Activated T-helper 1 cell treated with Interleukin-2 at 50 U/mL for 16 hours (primary cell): ENCODE measurements at places on chromosomes 7 and 10.

DNA sequence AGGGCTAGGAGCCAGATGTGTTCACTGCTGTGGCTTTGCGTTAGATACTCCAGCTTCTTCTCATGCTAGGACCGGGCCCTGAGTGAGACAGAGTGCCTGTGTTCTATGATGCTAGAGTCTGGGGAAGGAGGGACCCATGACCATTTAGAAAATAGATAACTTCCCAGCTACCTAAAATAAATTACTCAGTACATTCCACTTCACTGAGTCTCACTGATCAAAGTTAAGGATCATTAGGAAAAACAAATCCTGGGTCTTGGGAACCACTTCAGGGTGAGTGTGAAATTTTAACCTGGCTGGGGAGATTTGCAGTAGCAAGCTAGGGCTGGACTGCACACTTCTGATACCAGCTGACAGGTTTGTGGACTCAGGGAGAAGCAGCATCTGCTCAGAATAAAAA is 138.1 kb downstream of the EMX2 start:
- DNase-seq = no peak

DNA sequence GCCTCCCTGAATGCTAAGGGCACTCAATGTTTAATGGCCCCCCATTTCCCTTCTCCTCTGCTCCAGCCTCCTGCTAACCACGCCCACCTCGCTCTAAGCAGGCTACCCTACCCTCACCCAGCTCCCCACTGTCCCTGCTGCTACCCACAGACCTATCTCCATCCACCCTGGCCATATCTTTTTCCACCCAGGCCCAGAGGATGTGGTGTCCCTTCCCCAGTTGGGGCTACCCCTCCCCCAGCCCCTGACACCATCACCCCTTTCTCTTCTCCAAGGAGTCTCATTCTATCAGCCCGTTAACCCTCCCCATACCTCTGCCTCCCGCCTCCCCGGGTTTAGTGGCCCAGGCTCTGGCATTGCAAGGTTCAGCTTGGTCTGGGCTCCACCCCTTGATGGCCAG is 28.9 kb upstream of the PPIF start:
- no peak for DNase-seq

- DNase-seq = no peak
Observed at GRCh38 chr10:38157270-38157685, 63.1 kb downstream of the ZNF37A start.

DNA sequence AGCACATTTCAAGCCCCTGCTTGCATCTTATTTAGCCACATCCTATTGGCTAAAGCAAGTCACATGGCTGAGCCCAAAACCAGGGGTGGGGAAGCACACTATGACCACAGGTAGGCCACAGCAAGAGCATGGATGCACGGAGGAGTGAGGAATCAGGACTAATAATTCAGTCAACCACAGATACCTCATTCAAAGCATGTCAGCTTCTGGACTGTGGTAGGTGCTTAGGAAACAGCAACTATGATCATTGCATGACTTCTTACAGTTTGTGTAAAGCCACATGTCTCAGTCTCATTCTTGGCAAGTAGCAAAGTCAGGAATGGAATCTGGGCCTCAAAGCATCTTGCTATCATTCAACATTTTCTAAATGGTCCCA is 79.0 kb upstream of the EMX2 start:
- no peak for DNase-seq

DNA sequence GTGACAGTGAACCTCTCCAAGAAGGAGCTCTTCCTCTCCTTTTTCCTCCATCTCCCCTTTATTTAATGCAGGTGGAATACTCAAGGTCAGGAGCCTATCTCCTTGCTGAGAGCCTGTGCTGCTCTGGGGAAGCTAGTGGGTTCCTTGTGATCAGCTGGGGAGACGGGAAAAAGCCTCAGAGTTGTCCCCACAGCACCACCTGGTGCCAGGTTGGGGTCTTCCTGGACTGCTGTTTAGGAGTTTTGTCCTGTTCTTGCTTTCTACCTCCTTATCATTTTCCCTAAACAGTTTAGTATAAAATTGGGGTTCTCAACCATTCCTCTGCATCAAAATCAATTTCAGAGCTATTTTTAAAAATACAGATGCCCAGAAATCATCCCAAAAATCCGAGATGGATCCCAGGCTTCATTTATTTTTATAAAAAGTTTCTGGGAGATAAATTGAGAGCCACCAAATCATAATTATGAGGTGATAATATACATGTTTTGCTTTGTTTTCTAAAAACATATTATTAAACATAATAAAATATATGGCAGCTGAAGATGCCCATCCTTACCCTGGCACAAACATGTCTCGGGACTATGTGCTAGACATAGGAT is 44.3 kb downstream of the MACC1 start:
- no peak for DNase-seq

DNA sequence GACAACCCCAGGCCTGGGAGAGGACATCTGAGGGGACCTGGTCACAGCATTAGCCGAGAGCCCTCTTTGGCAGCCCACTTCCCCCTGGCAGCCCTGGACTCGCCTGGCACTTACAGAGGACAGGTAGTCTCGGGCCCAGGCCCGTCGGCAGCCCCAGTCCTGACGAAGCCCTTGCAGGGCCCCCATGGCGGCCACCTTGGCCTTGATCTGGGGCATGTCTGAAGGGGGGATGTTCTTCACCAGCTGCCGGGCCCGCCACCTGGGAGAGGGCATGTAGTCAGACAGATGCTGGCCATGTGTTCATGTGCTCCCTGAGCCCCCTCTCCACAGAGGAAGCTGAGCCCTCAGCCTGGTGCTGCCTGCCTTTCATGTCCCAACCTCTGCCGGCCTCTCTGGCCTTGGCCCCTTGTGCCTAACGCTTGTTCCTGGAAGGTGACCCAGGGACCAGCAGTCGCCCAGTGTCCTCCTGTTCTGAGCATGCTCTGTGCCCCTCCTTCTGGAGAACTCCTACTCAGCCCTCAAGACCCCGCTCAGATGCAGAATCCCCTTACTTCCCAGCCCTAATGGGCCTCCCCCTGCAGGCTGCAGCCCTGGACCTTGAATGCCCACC is 13.9 kb downstream of the MYO1G start:
- no peak for DNase-seq

DNA sequence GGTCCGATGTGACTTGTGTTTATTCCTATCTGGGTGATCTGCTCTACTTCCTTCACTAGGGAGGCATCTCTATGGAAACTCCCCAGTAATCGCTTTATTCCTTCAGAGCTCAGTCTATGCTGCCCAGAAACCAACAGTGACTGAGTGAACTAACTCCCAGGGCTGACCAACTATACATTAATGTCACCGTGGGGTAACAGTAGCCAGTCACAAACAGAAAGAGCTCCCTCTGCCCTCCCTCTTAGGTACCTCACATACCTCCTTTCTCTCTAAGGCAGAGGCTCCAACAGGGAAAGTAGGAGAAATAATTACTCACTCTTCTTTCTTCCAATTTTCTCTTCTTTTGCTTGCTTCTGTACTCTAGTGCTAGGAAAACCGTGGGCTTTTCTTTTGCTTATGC is 855.0 kb downstream of the REEP3 start:
- DNase-seq = no peak

GRCh38 chr10:110864662-110865140 is 7.0 kb upstream of the PDCD4 start:
- peak; percentile 18 for DNase-seq

DNA sequence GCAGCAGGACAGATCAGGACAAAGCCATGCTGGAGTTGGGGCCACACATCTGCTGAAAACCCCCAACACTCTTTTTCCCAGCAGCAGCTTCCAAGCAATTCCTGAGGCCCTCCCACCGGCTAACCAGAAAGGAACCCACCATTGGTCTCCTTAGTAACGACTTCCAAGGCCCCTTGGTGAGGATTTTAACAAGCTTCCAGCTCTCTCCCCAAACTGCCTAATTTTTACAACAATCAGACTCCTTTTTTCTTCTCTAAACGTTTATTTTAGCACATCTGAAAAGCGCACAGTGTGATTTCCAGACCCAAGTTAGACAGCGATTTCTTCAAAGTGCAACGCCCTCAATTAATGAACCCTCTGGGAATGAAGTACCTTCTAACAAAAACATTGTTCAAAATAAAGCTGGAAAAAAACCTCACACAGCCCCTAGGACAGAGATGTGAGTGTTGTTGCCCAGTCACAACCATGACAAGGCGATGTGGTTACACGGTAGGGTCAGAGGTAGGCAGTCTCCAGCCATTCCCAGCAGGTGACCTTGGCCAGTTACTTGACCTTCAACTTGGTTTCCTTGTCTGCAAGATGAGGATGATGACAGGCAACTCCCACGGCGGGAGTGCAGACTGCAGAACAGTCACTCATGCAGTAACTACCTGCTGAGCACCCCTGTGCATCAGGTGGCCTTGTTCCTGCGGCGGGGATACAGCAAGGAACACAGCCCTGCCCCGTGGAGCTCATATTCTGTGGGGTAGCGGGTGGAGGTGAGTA is 82.3 kb downstream of the SLIT1 start:
- no peak for DNase-seq

GRCh38 chr10:4061441-4061951 is 276.5 kb upstream of the KLF6 start:
- no peak for DNase-seq

- no peak for DNase-seq
Observed at GRCh38 chr7:34247468-34247867, 342.1 kb downstream of the BMPER start.

- no peak for DNase-seq
Observed at GRCh38 chr10:96596422-96597407, 9.9 kb upstream of the TM9SF3 start.

DNA sequence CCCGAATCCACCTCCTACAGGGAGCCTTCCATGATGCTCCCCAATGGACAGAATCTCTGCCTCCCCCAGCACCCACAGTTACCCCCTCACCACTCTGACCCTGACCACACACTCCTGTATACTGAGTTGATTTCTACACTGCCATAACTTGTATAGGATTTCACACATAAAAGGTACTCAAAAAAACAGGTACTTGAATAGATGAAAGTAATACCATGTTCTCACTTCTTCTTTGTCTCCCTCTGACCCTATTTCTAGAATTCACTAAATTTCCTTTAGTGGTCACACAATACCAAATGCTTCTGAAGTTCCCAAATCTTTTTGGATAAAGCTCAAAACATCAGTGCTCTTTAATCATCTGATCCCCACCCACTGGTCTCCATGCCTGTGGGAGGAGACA is 45.4 kb downstream of the HSPA12A start:
- no peak for DNase-seq

DNA sequence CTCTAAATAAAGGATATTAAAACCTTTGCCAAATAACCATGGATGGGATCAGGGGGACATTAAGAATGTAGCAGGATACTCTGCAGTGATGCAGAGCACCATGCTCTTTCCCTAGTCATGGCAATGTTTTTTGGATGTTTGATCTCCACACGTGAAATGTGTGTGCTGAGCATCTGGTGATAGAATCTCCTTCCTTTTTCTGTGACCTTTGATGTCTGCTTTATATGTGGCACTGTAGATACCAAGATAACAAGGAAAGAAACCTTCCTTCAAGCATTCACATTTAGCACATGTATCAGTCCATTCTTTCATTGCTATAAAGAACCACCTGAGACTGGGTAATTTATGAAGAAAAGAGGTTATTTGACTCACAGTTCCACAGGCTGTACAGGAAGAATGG is 87.7 kb upstream of the CYP2C9 start:
- DNase-seq = no peak

- no peak for DNase-seq
Observed at GRCh38 chr7:18655912-18656311, 160.4 kb downstream of the HDAC9 start.

DNA sequence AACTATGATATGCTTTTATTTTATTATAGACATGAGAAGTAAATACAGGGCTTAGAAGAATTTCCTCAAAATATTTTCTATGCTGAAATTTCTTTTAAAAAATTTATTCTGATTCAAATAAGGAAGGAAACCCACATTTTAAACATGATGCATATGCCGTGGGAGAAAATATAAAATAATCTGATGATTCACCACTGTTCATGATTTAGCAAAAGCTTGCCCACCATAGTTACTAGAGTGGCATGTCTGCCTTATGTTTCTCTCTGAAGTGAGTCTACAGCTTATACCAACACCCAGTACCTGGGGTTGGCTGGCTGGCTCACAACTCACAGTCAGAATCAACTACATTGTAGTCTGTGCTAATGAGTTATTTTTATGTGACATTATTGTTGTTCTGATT is 102.0 kb downstream of the GNAI1 start:
- no peak for DNase-seq

GRCh38 chr7:151342102-151342646 is 562 bp downstream of the NUB1 start:
- no peak for DNase-seq

- DNase-seq = no peak
Observed at GRCh38 chr7:90383861-90384260, 19.4 kb upstream of the CLDN12 start.

- no peak for DNase-seq
Observed at GRCh38 chr10:131814567-131815265, 86.1 kb upstream of the PPP2R2D start.

DNA sequence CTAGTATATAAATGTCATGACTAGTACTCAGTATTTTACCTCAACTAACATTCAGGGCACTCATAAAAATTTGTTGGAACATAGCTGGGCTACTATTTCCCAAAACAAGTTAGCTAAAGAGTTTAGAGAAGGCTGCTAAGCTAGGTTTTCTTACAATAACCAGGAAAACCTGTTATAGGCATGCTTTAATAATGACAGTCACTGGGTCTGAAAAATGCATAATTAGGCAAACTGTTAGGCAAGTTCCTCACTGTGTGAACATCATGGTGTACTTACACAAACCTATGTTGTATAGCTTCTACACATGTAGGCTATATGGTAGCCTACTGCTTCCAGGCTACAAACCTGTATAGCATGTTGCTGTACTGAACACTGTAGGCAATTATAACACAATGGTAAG is 79.0 kb downstream of the DNAJC1 start:
- DNase-seq = no peak
